Panc1 (cell line): ENCODE measurements at places on chromosomes 11 and 22. TPM values are rescaled to one million over a fixed set of nuclear protein-coding genes. Genes with fewer than 3 reads are reported as not detected.

DNA sequence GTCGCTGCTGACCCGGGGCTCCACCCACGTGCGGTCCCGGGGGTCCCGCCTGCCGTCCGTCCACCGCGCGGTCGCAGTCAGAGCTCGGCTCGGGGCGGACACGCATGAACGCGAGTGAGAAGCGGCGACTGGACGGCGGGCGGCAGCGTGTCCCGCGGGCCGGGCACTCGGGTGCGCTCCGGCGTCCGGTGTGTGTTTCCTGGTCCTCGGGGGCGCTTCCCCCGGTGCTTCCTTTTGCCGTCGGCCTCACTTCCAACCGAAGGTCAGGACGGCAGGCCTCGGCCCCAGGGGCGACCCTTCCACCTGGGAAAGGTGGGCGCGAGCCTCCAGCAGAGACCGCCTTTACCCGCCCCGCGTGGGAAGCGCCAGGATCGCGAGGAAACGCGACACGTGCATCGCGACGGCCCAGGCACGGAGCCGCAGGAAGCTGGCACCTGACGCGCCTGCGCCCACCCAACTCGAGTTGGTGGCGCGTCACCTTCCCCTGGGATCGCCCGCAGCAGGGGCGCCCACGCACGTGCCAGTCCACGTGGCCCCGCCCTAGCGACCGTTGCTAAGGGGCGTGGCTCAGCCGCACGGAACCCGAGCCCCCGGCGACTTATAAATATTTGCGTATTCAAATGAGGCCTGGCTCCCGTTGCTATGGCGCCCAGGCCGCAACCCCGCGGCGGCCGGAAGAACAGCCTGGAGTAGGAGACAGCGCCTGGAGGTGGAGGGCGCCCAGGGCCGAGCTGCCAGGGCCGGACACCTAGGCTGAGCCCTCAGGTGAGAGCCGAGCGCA lies at the start of gene LRRC56:
TSS of gene LRRC56 (plus strand) at position 687 of the 781 bp plus-strand sequence. CDS start 3,158 bp downstream, outside the sequence.
- peak; percentile 47 for DNase-seq

GRCh38 chr22:17890245-17890671 lies 116.0 kb upstream of the BID start:
- no peak for DNase-seq

Gene UCP2
- total RNA-seq, result 68.8 TPM

DNA sequence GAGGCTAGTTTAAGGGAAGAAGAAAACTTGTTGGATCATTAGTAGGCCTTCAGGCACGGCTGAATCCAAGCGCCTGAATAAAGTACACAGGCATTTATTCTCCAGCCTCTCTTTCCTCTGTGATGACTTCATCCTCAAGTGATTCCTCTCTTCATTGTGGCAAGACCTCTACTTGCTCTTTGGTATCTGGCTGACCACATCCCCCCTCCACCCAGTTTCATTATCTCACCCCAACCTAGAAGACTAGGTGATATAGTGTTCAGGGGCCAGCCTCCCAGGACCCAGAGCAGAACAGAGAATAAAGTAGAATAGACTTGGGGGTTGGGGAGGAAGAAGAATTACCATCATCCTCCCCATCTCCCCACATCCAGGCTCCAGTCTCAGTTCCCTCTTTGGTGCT lies 189.3 kb downstream of the MIAT start:
- no peak for DNase-seq

- DNase-seq, result no peak
Observed at GRCh38 chr11:118621071-118621783, 13.8 kb downstream of the PHLDB1 start.

GRCh38 chr11:48034926-48035871 lies 54.8 kb downstream of the PTPRJ start:
- DNase-seq, result no peak

Gene ELP4
- total RNA-seq, result 17.2 TPM
